Stimulated activated CD4-positive, alpha-beta T cell treated with anti-CD3 and anti-CD28 coated beads, Interleukin-4, amount 100 ng/mL, for 48 hours (primary cell): ENCODE measurements at places on chromosomes 6 and 20.

DNA sequence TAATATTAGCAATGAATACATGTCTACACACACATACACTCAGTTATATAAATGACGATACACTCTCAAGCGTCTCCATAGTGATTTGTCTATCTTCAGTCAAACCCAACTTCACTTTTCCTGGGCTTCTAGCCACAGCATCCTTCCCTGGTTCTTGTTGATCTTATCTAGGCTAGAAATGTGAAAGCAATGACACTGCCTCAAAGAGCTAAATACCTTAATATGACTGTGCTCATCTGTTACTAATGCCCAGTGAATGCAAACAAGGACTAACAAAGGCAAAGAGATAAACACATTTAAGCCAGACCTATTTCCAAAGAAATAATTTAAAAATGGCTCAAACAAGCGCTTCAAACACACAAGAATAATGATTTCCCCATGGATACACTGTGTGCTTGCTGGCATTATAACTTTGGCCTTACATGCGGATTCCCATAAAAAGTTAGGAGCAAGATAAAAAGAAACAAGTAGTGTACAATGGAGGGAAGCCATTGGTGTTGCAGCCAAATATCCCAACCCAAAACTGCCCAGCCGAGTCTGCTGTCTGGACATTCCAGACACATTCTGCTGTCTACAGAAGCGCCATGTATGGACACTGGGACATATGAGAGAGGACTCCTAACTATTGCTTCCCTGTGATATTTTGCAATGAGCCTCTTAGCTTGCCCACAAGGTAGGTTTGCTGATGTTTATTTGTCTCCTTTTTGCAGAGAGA, 19.5 kb upstream of the DAAM2 start:
- no peak for DNase-seq

GRCh38 chr6:107458672-107459282, 587 bp downstream of the PDSS2 start:
- peak; percentile 8 for DNase-seq

- no peak for DNase-seq
These were observed 12.4 kb upstream of the SCGN start for GRCh38 chr6:25639653-25640052.

DNA sequence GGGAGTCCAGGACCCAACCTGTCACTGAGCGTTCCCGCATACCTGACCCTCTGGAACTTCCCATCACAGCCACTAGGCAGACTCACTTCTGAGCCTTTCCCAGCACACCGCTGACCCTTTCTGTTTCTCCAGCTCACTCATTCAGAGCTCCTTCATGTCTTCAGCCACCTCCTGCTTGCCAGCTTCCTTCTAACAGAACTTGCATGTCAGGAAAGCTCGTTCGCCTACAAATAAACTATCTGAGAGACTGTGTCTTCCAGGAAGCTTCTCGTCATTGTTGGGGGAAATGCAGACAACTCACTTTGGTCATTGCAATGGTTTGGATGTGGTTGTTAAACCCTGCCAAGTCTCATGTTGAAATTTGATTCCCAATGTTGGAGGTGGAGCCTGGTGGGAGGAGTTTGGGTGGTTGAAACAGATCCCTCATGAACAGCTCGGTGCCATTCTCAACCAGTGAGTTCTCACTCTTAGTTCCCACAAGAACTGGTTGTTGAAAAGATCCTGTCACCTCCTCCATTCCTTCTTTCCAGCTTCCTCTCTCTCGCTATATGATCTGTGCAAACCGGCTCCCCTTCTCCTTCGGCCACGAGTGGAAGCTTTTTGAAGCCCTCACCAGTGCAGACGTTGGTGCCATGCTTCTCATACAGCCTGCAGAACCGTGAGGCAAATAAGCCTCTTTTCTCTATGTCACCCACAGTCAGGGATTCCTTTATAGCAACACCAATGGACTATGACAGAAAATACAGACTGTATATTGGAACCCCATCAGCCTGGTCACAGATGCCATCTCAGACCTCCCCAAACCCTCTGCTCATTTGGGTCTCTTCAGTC, 1.4 kb upstream of the MUC21 start:
- DNase-seq, result no peak

- DNase-seq, result no peak
These were observed 127.6 kb downstream of the TTLL2 start for GRCh38 chr6:167452338-167453081.

DNA sequence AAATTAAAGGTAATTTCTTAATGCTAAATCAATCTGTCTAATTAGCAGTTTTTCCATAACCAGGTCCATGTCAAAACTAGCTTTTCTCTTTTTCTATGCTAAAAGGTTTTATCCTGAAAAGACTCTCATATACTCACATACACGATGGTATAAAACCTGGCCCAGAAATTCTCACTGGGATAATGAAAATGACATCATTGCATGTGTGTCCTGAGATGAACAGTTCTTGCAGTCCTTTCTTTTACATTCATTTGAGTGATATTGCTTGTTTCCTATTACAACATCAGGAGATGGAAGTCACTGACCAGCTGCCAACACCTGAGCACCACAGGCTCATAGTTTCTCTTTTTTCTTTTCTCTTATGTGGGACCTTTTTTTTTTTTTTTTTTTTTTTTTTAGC, 7.9 kb upstream of the PRELID3B start:
- no peak for DNase-seq

DNA sequence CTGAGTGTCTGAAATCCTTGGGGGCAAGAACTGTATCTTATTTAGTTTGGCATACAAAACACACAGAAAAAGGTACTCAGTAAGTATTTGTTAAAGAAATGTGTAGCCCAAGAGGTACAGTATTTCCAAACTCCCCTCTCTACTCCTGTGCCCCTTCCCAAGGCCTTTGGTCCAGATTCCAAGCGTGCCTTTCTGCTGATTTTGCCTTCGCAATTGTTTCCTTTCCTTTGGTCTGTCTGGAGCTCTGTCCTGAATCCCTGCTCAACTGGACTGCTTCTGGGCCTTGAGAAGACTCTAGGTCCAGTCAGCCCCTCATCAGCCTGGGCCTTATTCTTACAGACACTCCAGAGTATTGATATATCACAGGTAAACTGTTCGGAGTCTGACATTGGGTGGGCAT, 122.2 kb upstream of the SYNCRIP start:
- no peak for DNase-seq

- no peak for DNase-seq
These were observed 8.6 kb upstream of the IP6K3 start for GRCh38 chr6:33755070-33755869.

DNA sequence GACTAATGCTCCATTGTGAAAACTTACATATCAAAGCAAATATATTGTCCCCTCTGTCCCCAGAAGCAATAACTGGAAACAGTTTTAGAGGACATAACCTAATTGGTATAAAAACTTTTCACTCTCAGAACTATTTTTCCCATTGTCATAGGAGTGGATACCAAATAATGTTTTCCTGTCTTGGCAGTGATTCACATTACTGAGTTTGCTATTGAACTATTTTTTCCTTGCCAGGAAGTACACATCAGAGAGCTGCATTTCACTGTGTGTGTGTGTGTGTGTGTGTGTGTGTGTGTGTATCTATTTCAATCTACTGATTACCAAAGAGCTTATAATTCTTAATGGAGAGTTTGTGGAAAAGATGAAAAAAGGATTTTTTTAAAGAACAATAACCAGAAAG, 45.4 kb downstream of the AKAP12 start:
- no peak for DNase-seq

DNA sequence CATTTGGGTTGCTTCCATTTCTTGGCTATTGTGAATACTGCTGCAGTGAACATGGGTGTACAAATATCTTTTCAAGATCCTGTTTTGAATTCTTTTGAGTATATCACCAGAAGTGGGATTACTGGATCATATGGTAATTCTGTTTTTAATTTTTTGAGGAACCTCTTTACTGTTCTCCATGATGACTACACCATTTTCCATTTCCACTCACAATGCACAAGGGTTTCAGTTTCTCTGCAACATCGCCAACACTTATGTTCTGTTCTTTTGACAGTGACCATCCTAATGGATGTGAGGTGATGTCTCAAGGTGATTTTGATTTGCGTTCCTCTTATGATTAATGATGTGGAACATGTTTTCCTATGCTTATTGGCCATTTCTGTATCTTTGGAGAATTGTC, 214.4 kb upstream of the ZFP64 start:
- DNase-seq, result no peak

DNA sequence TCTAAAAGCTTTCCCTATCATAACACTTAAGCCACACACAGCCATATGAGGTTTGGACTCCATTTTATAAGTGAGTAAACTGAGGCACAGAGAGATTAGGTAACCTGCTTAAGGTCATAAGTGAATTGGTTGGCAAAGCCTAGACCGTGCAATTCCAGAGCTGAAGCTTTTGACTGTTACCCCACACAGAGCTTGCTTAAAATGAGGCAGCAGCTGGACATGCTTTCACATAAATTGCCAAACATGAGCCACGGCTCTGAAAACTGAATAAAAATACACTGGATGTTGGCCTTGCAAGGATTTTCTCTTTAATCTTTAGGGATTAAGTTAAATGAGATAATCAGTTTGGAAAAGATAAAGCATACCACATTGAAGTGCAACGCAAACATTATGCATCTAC, 2.5 kb downstream of the RIPOR2 start:
- DNase-seq, result no peak

DNA sequence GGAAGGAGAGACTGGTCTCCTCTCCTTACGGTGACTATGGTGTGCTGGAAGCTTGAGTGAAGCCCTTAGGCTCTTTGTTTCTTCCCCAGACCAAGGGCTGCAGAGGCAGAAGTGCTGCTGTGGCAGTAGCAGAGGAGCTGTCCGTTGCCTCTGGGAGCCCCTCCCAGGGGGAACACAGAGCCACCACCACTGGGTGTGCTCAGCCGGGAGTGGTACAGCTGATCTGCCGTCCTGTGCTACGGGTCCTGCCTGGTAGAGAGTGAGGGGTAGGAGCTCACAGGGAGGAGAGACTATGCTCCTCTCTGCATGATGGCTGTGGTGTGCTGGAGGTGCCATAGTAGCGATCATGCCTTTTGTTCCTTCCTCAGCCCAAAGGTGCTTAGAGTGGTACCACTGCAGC, 318.7 kb downstream of the DOK5 start:
- no peak for DNase-seq

DNA sequence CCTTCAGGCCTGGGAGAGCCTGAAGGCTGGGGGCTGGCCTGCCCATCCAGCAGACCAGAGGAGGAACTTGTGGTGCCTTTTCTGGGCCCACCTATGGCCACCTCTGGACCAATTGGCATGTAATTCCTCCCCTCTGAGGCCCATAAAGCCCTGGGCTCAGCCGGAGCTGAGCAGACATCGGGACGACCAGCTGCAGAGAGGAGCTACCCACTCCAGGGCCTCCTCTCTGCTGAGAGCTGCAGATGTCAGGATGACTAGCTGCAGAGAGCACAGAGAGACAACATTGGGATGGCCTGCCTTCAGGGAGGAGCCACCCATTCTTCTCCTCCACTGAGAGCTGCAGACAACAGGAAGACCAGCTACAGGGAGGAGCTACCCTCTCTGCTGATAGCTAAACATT, 370.1 kb downstream of the CD83 start:
- no peak for DNase-seq

GRCh38 chr6:7916959-7917358, 6.4 kb upstream of the TXNDC5 start:
- no peak for DNase-seq

- DNase-seq, result no peak
These were observed 24.6 kb upstream of the ID4 start for GRCh38 chr6:19812512-19813119.

DNA sequence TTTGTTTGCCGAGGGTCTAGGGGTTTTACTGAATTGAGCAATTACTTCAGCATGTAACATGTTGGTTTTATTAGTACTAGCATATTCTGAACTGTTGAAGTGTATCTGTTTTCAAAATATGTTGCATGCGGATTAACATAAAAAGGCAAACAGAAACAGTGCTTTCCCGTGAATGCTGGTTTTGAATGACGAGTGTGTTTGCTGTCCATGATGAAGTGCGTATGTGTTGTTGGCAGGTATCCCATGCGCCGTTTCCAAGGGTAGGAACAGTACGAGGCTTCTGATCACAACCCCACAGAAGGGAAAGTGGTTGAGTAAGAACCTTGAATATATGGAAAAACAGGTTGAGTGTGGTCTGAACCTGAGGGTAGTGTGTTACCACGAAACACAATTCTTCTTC, 232.9 kb downstream of the SAMD5 start:
- DNase-seq, result no peak
